ENCODE measurements at places on chromosomes 1 and 21. TPM values are rescaled to one million over a fixed set of nuclear protein-coding genes. Genes with fewer than 3 reads are reported as not detected.

Gene CELA3A
- not detected for total RNA-seq

Gene FMO2
- total RNA-seq, result not detected

Gene EDN2
- not detected for total RNA-seq

Gene TSTD1
- total RNA-seq, result 84.9 TPM

Gene CD101
- total RNA-seq, result not detected

Gene EDARADD
- total RNA-seq, result 3.1 TPM

Gene FAM151A
- not detected for total RNA-seq

Gene C1orf115
- 0.25 TPM for total RNA-seq

Gene AMY2A
- not detected for total RNA-seq

Gene S100A3
- not detected for total RNA-seq

Gene SLC9C2
- total RNA-seq, result not detected

Gene PHLDA3
- 11.3 TPM for total RNA-seq

Gene GNPAT
- total RNA-seq, result 38.9 TPM

Gene TSPAN2
- 0.42 TPM for total RNA-seq

Gene SH2D1B
- total RNA-seq, result not detected

Gene FAM167B
- 0.88 TPM for total RNA-seq
